Stimulated activated CD4-positive, alpha-beta T cell treated with anti-CD3 and anti-CD28 coated beads, Interleukin-2, amount 100 ng/mL, for 24 hours (primary cell): ENCODE measurements at places on chromosomes 12 and 14.

- DNase-seq: peak; percentile 22
These were observed 179.6 kb downstream of the TMX1 start for GRCh38 chr14:51419685-51420084.

GRCh38 chr12:118068445-118068844 lies 7.5 kb upstream of the WSB2 start:
- DNase-seq: no peak

DNA sequence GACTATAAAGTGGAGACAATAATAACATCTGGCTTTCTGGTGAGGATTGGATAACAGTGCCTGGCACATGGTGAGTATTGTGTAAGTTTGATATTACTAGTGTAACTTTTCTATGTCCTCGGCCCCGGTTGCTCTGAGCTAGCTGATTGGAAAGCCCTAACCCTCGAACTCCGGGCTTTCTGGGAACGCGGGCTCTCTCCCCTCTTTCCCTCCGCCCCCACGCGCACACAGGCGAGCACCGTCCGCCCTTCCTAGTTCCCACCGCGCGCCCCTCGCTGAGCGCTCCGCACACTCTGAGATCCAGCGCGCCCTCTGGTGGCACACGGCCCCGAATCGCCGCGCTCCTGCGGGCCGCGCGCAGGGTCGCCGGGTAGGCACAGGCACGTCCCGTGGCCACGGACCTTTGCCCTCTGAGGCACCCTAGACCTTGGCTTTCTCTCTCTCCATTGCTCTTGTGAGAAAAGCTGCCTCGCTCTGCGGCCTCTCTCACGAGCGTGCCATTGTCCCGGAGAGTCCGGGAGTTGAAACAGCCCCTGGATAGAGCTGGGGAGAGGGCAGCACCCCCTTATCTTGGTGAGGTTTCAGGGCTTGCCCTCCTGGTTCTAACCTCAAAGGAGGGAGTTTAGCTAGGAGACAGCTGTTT lies 23.2 kb upstream of the ESRRB start:
- peak; percentile 66 for DNase-seq

DNA sequence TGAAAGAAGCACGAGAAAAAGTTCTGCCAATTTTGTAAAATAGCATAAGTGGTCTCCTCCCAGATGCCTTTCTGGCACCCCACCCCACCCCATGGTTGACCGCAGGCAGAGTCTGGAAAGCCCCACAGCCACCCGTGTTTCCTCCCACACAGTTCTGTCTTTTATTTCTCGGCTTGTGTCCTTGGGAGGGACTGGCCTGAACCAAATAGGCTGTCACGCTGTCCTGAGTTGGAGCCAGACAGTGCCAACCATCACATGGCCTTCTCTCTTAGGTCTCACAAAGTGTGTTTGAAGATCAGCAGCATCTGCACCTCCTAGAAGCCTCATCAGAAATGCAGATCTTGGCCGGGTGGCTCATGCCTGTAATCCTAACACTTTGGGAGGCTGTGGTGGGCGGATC lies 10.2 kb upstream of the LTA4H start:
- no peak for DNase-seq

GRCh38 chr14:61965030-61965745 lies 203.0 kb downstream of the SNAPC1 start:
- no peak for DNase-seq
